ENCODE measurements at places on chromosomes 1 and 21.

- DNase-seq, result no peak
These were observed 44.9 kb upstream of the EPHA8 start for GRCh38 chr1:22518379-22518778.

DNA sequence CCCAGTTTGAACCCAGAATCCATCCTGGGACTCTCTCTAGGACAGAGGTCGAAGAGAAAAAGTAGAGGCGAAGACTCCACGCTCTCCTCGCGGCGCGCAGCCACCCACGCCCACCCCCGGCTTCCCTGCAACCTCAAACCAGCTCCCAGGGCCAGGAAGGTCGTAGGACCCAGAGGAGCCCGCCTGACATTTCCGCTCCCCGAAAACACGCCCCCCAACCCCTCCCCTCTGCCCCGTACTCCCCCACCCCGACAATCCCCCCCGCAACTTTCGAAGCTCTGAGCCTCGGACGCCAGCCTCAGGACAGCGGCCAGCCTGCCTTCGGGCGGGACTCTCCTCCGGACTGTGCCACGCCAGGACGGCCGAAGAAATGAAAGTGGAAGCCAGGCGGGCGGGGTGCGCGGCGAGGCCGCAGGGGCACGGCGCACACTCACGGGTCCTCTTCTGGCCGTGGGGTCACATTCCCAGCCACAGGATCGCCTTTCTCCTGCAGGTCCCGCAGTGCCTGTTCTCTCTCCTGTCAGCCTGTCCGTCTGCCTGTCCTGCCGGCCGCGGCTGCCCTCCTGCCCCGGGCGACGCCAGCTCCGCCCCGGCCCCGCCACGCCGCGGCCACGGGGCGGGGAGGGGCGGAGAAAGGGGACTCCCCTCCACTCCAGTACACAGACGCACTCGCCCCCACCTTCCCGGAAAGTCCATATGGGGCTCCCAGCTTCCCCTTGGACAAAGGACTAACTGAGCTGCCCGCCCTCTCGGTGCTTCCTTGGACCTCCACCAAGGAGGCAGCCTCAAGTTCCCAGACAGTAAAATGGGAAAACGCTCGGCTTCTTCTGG lies at the start of gene MOB3C:
MOB3C (minus strand) TSS at position 535 of the 831 bp plus-strand sequence. CDS start 3,490 bp downstream, outside the sequence.
- no peak for DNase-seq

DNA sequence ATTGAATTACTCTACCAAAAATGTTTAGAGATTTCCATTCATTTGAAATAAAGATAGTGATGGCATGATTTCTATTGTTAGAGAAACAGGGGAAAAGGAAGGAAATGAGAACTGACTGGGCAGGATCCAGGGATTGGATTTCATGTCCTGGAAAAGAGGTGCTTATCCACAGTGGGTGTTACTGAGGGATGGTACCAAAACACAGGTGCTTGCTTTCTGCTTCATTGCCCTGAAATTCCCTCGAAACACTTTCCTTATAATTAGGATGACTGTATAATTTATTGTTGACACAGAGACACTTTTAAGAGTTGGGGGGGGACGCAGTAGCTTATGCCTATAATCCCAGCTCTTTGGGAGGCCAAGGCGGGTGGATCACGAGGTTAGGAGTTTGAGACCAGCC lies 185.0 kb upstream of the KCNK2 start:
- no peak for DNase-seq

- DNase-seq, result no peak
These were observed 16.6 kb upstream of the DR1 start for GRCh38 chr1:93328809-93329760.

DNA sequence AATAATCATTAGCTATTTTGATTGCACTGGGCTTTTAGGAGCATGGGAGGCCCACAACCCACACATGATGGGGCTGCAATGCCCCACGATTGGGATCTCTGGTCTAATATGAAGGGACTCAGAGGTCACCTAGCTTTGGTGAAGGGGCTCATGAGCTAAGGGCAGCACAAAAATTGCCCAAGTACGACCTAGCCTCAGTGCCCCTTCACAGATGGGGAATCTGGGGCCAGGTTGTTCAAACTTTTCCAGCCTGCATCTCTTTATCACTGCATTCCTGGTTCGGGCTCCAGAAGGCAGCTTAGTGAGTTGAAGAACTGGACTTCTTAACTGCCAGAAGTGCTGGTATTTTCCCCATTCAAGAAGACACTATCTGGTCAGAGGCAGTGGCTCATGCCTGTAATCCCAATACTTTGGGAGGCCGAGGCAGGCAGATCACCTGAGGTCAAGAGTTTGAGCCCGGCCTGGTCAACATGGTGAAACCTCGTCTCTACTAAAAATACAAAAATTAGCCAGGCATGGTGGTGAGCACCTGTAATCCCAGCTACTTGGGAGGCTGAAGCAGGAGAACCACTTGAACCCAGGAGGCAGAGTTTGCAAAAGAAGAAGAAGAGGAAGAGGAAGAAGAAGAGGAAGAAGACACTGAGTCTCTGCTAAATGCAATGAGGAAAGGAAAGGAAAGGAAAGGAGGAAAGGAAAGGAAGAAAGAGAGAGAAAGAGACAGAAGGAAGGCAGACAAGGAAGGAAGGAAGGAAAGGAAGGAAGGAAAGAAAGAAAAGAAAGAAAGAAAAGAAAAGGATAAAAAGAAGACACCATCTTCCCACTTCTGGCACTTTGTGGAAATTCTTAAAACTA lies 258.5 kb upstream of the IRF2BP2 start:
- DNase-seq, result no peak

GRCh38 chr1:93712741-93713140 lies 31.1 kb upstream of the BCAR3 start:
- DNase-seq, result no peak

- no peak for DNase-seq
These were observed 5.6 kb downstream of the CLDN19 start for GRCh38 chr1:42734201-42735035.

DNA sequence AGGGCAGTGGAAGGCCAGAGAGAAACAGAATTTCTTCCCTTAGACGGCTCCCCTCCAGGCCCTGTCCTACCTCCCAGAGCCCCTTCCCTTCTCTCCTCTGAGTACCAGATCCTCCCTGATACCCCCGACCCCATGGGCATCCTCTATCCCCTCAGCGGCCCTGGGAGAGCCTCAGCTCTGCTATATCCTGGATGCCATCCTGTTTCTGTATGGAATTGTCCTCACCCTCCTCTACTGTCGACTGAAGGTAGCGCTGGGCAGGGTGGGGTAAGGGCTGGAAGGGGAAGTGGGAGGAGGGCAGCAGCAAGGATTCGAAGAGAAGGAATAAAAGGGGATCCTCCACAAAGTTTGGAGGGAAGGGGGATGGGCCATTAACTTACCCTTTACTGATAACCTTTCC lies 2.7 kb downstream of the FCER1G start:
- DNase-seq, result no peak

DNA sequence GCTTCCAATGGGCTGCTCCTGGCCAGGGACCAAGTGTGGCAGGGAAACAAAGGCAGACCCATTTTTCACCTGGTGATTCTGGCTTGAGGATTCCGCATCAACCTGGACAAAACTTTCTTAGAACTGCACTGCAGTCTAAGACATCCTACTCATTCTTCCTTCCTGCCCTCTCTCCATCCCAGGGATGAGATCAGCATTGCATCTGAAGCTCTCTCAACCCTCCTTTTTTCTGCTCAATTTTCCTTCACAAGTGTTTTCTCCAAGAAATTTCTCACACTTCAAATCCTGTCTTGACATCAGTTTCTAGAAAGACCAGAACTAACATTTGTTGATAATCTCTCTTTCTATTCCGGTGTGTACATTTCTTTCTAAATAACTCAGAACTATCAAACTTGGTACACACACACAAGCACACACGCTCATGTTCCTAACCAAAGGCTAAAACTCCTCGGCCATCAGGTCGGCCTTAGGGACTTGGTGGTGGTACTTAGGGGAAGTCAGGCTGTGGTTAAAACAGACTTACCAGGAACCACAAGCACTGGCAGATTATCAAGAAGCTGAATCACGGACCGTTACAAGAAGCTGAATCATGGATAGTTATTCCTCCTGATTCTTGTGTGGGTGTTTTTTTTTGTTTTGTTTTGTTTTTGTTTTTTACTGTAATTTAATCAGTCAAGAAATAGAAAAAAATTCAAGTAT lies 21.0 kb upstream of the CXADR start:
- DNase-seq, result peak; percentile 57

DNA sequence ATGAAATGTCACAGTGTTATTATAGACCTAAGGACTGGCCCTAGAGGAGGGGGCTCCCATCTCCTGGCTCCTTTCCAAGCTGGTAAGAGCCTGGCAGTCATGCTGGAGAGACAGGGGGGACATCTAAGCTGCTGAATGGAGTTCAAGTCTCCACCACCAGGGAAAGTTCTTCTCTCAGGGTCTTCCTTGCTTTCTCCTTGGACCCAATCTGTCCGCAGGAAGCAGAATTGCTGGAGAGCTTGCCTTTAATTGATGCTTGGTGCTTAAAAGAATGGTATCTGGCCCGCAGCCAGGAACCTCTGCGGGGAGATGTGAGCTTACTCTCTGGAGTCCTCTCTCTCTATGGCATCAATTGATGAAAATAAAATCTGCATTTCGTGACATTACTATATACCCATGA lies 25.1 kb downstream of the IRF2BP2 start:
- DNase-seq, result no peak

DNA sequence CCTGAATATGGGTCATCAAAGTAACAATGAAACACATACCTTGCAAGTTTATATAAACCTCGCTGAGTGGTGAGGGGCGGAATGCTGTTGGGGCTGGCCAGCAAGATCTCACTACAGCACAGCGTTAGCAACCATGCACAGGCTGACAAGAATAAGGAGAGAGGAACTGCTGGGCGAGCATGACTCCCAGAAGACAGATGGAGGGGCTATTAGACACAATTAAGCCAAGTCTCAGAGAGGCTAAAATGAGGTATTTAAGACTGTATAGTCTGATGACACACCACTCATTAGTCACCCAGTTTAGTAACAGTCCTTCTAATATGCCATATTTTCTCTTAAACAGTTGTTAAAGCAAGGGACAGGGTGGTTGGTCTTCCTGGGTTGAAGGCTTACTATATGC lies 340.2 kb upstream of the NR5A2 start:
- no peak for DNase-seq

DNA sequence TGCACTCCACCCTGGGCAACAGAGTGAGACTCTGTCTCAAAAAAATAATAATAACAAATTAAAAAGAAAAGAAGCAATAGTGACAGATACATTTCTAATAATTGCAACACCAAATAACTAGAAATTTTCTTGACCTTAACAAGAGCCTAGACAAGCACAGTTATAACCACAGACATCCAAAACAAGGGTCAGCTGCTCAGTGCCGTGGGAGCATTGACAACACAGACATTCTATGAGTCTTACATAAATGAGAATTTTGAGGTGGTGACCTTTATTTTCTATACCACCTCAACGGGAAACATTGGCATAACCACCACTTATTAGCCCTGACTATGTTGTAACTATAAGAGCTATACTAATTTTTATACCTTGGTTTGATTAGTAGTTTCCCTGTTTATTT lies 156.1 kb downstream of the NR5A2 start:
- DNase-seq, result no peak

DNA sequence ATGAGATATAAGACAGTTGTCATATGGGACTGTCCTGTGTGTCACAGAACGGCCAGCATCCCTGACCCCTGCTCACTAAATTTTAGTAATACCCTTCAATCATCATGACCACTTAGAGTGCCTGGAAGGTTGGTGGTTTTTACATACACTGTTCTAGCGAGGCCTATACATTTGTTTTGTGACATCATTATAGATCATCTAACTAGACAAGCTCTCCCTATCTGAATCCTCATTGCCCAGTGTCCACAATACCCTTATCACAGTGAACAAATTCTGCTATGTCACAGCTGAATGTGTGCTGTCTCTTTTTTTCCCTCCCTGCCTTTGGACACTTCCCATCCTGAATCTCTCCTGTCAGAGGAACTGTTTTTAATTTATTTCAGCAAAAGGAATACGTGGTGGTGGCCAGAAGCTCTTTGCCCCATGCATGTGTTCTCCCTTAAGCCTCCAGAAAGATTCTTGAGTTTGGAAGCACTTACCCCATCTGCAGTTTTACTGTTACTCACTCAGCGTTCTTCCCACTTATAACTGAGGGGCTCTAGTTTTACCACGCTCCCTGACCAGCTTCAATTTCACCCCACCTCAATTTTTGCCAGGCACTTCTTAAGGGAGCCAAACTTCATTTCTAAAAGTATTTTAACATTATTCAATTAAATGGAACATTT lies 70.3 kb downstream of the OLFML2B start:
- DNase-seq, result no peak

DNA sequence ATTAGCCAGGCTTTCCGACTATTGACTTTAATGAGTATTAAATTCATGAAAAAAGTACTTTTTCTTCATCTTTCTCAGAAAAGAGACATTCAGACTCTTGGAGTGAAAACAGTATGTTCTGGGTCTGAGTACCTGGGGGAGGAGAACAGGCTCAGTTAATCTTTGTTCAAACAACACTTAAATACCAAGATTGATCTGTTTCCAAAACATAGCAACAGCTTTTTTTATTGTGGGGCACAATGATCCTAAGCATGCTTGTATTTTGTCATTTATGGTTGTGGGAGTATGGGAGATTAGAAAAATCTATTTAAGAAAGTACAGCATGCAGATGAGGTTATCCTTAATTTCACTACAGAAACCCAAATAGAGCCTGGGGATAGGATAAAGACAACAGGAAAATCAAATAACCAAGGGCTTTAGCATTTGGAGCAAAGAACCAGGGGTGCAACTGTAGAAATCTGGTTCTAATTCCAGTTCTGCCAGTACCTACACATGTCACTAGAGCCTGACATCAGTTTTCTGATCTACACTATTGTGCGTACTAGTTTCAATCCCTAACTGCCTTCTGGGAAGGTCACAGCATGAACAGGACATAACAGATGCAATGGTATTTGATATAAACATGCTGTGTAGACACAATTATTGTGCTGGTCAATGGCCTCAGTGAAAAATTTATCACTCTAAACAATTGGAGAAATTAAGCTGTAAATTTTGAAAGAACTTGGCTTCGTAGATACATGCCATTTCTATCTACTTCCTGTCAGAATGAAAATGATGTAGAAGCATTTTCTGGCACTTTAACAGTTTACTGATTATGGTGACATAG lies 91.2 kb downstream of the KCNK1 start:
- no peak for DNase-seq

- DNase-seq, result no peak
These were observed 422.5 kb downstream of the NEGR1 start for GRCh38 chr1:71859806-71860205.

GRCh38 chr1:203592156-203592555 lies 34.5 kb upstream of the ATP2B4 start:
- no peak for DNase-seq

DNA sequence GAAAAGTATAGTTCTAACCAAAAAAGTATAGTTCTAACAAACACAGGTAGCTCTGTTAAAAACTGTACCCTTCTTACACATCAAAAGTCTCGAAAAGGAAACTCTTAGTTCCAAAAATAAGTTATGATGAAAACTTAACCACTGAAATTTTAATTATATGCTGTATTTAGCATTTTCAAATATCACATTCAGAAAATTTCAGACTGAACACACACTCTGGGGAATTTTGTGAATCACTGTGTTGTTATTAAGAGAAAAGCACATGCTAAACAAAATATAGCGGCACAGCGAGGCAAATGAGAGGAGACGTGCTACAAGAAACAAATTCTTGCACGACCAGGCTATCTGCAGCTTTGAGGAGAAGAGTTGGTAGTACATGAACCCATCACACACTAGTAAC lies 30.4 kb downstream of the VAV3 start:
- no peak for DNase-seq

Data from brain pericyte (primary cell).